ENCODE measurements at places on chromosomes 1 and 21.
A peak's percentile ranks its signal among the peaks of the same experiment; 100 is the strongest.

DNA sequence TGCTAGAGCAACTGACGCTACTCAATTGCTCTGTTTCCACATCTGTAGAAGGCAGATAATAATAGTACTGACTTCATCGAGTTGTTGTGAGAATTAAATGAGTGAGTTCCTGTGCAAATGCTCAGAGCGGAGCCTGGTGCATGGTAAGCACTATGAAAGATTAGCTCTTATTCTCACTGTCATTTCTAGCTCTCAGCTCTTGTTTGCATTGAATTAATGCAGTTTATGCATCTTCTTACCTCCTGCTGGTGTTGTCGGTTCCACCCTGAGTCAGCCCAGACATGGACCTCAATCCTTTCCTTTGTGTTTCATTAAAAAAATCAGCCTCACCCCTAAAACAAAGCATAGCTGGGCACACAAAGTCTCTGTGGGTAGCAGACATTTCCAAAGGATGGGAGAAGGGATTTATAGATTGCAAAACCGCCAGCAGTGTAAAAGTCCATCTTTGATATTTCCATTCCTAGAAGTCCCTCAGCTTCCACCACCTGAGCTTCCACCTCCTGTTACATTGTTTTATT is 254.4 kb upstream of the CSF3R start:
- DNase-seq, result no peak

DNA sequence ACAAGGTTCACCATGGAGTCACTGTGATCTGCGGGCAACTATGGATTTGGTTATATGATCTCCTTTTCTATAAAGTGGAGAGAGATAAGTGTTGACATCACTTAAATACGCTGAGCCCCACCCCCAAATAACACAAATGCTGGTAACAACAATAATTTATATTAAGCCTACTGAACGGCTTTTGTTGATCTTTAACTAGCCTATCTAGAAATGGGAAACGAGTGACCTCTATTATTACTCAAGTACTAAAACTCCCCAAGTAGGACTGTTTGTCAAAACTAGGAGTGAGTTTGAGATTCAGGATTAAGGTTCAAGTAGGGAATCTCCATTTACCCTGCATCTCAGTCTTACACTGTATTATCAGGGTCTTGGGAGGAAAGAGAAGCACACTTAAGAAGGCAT is 52.2 kb downstream of the MAP3K7CL start:
- DNase-seq, result no peak

DNA sequence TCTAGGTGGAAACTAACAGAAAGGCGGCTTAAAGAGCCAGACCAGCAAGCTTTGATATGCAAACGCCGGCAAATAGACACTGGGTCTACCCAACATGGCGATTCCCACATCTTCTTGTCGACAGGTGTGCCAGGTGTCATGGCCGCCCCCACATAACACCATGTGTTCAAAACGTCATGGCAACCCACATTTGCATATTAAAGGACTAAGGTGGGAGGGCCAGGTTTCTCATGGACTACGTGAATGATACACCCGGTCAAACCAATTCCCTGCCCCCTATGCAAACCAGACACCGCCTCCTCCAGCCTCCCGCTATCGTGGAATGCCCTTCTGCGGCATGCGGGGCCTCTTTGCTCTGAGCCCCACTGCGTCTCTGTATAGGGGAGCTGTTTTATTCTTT is 41.3 kb downstream of the ICOSLG start:
- DNase-seq, result no peak

- peak; percentile 46 for DNase-seq
These were observed 742 bp downstream of the SH3GLB1 start for GRCh38 chr1:86704972-86705664.

- no peak for DNase-seq
These were observed 2.1 kb downstream of the AK4 start for GRCh38 chr1:65150108-65150463.

- peak; percentile 94 for DNase-seq
These were observed 12.2 kb upstream of the IL10 start for GRCh38 chr1:206784471-206784903.

GRCh38 chr1:41576620-41577019 is 92.1 kb upstream of the EDN2 start:
- DNase-seq, result no peak

DNA sequence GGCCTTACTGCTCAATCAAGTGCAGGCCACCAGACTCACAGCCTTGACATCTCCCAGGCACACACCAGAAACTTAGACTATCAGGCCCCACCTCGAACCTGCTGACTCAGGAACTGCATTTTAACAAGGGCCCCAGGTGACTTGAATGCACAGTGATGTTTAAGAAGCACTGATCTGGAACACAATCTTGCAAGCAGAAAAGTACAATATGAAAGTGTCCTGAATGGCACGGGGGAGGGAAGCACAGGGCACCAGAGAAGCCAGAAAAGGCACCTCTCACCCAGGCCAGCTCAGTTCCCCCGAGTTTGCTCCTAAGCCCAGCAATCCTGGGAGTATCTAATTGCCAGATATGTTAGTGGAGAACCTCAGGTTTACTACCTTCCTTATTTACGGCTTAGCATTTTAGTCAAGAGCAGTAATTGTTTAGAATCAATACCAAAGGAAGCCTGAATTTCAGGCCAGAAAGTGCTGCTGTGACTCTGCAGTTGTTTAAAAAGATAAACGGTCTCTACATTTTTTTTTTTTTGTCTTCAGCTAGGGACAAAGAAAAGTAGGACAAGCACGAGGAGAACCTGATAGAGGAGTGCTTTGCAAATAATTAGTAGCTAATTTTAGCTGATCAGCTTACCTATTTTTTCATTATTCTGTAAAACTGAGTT is 50.9 kb upstream of the CDC42BPA start:
- DNase-seq, result no peak

DNA sequence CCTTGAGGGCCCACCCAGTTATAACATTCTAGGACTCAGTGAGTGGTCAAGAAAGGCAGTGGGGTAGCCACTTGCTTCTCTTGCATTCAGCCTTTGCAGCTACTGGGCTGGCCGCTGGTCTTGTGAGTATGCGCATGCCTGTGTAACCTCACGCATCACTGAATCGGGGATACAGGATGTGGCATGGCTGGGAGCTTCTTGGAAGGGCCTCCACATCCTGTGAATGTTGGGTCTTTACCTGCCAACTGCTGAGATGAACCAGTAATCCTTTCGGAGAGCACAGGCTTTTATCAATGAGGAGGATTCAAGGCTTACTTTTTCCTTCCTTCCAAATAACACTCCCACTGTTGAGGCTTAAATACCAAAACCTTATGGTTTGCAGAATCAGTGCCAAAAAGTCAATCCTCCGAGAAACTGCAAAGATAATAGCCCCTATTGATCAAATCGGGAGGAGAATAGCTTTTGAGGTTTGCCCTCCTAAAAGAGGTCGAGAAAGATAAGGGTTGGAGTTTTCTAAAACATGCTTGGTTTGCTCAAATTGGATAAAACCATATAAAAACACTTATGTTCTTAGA is 198.9 kb upstream of the UBE2U start:
- no peak for DNase-seq

- no peak for DNase-seq
These were observed 146.8 kb downstream of the ZBTB18 start for GRCh38 chr1:244197851-244198375.

DNA sequence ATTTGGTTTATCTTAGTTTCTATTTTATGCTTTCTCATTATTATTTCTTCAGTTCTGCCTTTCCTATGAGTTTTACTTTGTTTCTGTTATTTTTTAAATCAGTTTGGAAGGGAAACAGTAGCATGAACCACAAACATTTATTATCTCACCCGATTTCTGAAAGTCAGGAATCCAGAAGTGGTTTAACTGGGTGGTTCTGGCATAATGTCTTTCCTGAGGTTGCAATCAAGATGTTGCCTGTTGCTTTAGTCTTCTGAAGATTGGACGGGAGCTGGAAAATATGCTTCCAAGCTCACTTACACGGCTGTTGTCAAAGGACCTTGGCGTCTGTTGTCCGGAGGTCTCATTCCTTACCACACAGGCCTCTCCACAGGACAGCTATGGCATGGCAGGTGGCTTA is 50.4 kb downstream of the SNRPE start:
- DNase-seq, result no peak

DNA sequence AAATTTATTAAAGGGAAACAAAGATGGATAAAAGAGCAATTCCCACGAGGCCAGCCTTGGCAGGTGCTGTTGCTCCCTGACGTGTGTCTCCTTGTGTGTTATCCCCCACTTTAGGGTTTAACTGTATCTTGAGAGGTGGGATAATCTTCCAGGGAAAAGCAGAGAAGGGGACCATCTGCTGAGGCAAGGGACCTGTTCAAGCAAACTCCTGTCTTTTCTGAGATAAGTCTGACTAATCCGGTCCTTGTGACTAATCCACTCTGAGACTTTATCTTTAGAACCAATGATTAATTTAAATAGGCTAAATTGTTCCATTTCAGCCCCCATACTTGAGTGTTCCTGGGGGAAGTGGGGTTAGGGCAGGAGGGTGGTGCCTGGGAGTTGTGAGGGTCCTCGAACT is 163.6 kb downstream of the CAMTA1 start:
- DNase-seq, result no peak

- no peak for DNase-seq
These were observed 27.6 kb downstream of the HMCN1 start for GRCh38 chr1:185761841-185762240.

DNA sequence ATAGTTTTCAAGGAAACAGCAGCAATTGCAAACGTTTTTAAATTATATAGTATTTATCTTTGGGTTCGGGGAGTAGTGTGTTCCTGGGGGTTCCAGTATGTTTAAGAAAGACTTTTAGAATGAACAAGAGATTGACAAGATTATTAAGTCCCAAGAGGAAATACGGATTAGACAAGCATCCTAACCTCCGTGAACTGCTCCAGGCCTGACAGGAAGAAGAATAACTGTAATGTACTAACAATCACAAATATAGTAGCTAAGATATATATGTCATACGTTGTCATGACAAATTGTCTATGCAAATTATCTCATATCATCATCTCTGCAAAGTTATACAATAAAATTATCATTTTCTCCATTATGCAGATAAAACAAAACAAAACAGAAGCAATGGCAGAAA is 1397.2 kb downstream of the MRPL39 start:
- DNase-seq, result no peak

DNA sequence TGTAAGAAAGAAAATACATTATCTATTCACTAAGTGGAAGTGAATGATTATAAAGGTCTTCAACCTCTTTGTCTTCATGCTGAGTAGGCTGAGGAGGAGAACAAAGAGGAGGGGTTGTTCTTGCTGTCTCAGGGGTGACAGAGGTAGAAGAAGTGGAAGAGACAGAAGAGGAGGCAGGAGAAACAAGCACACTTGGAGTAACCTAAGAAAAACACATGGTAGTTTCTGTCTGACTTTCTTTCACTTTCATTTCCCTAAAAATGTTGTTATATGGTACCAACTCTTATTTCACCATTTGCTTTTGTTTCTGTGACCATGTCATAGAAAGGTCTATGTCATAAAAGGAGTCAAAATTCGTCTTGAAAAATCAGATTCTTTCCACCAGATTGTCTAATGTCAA is 696.6 kb upstream of the BRINP3 start:
- DNase-seq, result no peak

- peak; percentile 49 for DNase-seq
These were observed 4.7 kb downstream of the DNALI1 start for GRCh38 chr1:37561133-37562132.

DNA sequence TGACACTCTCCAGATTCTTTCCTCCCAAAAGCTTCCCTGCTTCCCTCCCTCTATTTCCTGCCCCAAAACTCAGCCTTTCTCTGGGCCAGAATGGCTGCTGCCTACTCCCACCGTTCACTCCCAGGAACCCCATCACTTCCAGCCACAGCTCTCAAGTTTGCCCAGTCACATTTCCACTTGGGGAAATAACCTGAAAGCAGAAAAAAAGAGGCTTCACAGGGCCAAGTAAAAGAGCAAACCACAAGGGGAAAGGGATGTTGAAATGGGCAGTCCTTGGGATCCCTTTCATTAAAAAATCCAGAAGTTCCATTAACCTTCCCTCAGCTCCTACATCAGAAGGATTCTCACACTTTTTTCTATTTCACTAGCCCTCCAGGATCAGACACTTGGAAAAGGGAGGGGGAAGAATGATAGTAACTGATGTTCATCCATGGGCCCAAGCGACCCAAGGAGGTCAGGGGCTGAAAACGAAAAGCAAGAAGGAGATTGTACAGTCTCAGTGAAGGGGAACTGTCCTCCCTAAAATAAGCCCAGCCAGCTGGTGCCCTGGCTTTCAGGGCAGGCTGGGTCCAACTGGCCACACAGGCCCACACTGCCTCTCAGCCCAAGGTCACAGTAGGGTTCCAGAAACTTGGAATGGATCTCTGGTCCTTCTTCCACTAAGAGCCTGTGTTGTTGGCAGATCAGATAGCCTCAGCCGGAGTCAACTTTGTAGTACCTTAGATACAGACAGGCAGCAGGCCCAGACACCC is 49.7 kb downstream of the DMAP1 start:
- DNase-seq, result no peak

DNA sequence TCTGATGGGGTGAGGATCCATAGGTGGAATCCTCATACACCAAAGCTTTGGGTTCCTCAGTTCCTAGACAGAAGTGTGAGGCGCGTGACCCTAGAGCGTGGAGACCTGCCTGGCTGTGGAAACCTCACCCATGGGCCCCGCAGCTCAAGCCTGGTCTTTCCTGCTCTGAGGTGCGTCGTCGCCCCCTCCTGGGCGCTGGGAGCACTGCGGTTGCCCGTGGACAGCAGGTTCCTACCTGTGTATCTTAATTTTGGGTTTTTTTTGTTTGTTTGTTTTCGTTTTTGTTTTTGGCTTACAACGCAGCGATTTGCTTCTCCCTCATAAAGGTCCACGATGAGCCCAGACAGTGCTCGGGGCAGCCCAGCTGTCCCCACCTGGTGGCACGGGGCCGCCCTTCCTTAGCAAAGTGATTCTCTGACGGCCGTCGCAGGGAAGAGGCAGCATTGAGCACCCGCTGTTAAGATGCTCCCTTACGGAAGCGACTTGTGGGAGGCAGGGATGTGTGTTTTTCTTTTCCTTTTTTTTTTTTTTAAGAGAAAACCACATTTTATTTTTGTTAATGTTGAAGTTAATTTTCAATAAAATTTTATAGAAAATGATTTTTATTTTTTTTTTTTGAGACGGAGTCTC is 36.5 kb upstream of the TRAPPC10 start:
- peak; percentile 88 for DNase-seq

DNA sequence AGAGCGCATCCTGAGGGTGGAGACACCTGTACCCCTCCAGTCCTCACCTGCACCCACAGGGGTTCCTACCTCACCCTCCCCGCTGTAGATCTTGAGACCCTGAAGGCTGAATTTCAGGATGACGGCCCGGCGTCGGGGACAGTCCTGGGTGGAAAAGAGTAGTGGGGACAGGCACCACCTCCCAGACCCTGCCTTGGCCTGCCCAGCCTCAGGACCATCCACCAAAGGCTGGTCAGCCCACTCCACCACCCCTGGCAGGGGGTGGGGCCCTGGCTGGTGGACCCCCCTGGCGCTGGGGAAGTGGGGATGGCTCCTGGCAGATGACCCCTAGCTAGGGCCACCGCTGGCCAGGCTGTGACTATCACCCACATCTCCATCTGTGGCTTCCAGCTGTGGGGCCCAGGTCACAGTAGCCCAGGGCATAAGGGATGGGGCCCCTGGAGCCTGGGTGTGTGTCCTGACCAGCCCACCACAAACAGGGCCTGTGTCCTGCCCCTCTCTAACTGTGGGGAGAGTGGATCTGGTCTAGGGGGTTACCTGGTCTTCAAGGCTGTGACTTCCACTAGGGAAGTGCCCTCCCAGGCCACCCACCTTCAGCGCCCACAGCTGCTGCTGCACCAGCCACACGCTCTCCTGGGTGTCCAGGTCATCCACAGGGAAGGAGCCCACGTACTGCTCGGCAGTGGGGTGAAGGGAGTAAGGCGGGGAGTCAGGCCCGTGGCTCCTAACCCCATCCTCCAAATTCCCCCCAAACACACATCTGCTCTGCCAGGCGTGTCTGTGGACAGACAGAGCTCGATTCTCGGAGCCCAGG is 5.4 kb downstream of the SH2D5 start:
- no peak for DNase-seq

GRCh38 chr1:112328600-112328999 is 67.4 kb upstream of the CTTNBP2NL start:
- DNase-seq, result no peak
